ENCODE measurements at places on chromosomes 16 and 17. TPM values are rescaled to one million over a fixed set of nuclear protein-coding genes. Genes with fewer than 3 reads are reported as not detected.

Gene CASKIN1
- total RNA-seq, result under 0.01 TPM

DNA sequence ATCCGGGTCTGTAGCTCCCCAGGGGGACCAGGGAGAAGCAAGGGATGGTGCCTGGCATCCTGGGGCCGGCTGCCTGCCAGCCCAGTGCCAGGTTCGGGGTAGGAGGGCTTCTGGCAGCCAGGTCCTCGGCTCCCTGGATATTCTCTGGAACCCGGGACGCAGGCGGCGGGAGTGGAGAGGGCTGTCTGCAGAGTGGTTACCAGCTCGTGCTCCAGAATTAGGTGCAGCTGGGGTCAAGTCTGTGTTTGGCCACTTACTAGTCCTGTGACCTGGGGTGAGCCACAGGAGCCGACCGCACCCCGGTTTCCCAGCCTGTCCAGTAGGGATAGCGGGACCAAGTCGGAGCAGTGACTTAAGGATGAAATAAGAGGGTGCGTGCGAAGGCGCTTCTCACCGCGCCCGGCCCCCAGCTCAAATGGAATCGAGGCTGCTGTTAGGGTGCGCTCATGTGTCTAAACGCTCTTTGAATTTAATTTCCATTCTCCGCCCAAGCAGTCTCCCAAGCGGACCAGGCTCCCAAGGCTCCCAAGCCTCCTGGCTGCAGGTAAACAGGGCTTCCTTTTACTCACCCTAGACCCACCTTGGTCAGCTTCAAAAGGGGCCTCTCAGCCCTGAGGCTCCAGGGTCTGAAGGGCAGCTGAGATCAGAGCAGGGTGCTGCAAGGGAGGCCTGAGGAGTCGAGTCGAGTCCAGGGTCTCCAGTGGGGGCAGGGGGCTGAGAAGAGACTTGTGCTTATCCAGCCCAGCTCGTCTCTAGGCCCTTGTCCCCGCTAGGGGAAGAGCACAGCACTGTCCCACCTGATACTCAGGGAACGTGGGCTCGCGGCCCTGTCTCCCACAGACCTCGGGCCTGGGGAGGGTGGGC lies 28.3 kb upstream of the ZNF469 start:
- DNase-seq, result no peak

Gene GNAO1
- total RNA-seq, result not detected

Gene HOXB7
- total RNA-seq, result under 0.01 TPM

DNA sequence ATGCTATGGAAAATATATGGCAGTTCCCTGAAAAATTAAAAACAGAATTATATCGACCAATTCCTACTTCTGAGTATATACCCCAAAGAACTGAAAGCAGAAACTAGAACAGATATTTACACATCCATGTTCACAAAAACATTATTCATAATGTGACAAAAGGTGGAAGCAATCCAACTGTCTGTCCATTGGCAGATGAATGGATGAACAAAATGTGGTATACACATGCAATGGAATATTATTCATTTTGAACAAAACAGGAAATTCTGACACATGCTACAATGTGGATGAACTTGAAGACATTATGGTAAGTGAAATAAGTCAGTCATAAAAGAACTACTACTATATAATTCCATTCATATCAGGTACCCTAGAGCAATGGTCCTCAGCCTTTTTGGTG lies 263.5 kb upstream of the AXIN2 start:
- peak; percentile 86 for DNase-seq

Gene CRK
- total RNA-seq, result 81.7 TPM

Gene PCGF2
- total RNA-seq, result 3.7 TPM

Gene CCL17
- not detected for total RNA-seq

- DNase-seq, result no peak
These were observed 26.1 kb downstream of the MNT start for GRCh38 chr17:2374549-2375285.

- DNase-seq, result no peak
These were observed 354.1 kb downstream of the SOX9 start for GRCh38 chr17:72474719-72475477.

Gene FBXL16
- total RNA-seq, result under 0.01 TPM

DNA sequence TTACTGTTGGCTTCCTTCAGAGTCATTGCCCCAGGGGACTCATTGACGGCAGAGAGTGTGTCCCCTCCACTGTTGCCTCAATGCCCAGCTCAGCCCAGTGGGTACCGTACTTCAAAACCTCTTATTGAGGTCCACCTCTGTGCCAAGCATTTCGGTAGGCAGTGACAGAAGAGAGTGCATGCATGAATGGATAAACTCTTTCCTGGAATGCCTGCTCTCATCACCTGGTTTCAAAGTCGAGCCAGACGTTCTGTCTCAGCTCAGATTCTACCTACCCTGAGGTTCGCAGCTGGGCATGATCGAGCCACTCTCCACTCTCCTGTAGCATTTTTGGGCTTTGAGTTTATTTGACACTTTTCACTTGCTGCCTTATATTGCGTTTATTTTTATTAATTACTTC lies 647.0 kb downstream of the MAF start:
- no peak for DNase-seq

- no peak for DNase-seq
These were observed 40.7 kb downstream of the DNAJA2 start for GRCh38 chr16:46932802-46933201.

Gene EFNB3
- 0.22 TPM for total RNA-seq

Gene AIPL1
- total RNA-seq, result not detected
